ENCODE measurements at places on chromosomes 1 and 21. TPM values are rescaled to one million over a fixed set of nuclear protein-coding genes. Genes with fewer than 3 reads are reported as not detected.

AADACL3 gene
- not detected for total RNA-seq

BSND gene
- total RNA-seq: not detected

FHAD1 gene
- 0.16 TPM for total RNA-seq

IFNGR2 gene
- 9.8 TPM for total RNA-seq

CHML gene
- total RNA-seq: 24.7 TPM

RIPK4 gene
- total RNA-seq: 0.76 TPM

KRTAP21-1 gene
- total RNA-seq: not detected

G0S2 gene
- 5.7 TPM for total RNA-seq

TRAPPC10 gene
- 45.4 TPM for total RNA-seq

OR2T29 gene
- total RNA-seq: not detected

ITGB2 gene
- 340 TPM for total RNA-seq

DIO1 gene
- total RNA-seq: not detected

HJV gene
- not detected for total RNA-seq

LAMC2 gene
- total RNA-seq: not detected

NUDT4B gene
- not detected for total RNA-seq

NPPB gene
- total RNA-seq: not detected

GRCh38 chr1:227787513-227788270 is 27.8 kb upstream of the PRSS38 start:
- peak; percentile 95 for DNase-seq

GRCh38 chr1:184743062-184743756 is 11.4 kb downstream of the EDEM3 start:
- DNase-seq: no peak

DNA sequence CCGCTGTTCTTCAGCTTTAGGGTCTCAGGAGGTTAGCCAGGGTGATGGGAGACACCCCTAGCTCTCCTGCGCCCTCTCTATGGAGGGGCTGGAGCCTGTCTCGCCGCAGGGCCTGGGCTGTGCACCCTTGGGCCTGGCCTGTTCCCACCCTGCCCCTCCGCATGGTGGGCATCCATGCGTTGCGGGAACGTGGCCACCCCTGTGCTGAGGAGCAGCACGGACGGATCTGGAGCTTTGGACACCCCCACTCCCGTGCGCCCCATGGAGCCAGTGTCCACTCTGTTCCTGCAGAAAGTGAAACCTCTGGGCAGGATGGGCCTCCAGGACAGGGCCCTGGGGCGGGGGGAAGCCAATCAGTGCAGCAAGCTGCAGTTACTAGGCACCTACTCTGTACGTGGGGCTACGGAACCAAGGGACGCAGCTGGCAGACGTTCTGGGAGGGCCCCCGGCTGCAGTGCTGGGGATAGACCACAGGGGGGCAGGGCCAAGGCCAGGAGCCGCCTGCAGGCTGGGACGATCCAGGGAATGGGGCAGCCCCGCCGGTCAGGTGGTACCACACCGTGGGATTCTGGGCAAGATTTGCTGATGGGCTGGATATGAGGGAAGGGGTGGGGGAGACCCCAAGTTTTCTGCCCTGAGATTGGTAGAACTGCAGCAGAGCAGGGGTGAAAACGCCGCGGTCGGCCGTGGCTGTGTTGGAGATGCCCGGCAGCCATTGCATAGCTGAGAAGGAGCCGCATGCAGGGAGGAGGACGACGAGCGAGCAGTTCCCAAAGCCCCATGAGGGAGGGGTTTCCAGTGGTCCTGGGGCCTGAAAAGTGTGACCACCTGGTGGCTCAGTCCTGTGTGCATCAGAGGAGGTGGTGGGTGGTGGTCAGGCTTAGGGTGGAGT is 43.3 kb downstream of the TP73 start:
- DNase-seq: peak; percentile 48

DNA sequence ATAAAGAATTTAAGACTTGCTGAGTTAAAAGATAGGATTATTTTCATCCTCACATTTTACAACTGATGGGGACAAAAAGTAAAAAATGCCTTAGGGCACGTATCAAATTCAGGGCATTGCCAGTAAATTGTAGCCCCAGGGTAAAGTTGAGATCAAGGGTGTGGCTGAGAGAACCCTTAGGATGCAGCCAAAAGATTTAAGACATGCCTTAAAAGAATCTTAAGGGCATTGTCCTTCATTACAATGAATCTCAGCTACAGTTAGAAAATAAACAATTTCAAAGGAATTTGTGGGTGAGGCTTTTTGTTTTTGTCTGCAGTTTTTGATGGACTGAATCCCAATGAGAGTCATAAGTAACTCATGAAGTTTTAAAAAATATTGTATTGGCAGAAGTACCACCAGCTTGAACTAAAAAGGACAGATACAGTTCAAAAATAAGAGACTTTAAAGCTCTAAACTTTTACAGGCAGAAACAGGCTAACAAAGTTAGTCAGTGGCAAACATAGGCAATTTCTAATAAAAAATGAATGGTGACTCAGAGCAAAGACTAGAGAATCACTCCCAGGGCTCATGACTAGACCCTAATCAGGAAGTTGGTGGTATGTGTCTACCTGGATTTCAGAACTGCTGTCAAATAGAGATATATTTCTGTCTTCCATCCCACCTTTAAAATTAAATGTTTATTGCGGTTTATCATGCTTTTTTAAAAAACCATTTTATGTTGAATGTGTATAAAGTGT is 165.1 kb upstream of the SNX7 start:
- no peak for DNase-seq

- no peak for DNase-seq
Observed at GRCh38 chr1:7373876-7374562, 397.1 kb upstream of the VAMP3 start.

- DNase-seq: peak; percentile 45
Observed at GRCh38 chr1:26582053-26582835, 52.7 kb downstream of the RPS6KA1 start.

DNA sequence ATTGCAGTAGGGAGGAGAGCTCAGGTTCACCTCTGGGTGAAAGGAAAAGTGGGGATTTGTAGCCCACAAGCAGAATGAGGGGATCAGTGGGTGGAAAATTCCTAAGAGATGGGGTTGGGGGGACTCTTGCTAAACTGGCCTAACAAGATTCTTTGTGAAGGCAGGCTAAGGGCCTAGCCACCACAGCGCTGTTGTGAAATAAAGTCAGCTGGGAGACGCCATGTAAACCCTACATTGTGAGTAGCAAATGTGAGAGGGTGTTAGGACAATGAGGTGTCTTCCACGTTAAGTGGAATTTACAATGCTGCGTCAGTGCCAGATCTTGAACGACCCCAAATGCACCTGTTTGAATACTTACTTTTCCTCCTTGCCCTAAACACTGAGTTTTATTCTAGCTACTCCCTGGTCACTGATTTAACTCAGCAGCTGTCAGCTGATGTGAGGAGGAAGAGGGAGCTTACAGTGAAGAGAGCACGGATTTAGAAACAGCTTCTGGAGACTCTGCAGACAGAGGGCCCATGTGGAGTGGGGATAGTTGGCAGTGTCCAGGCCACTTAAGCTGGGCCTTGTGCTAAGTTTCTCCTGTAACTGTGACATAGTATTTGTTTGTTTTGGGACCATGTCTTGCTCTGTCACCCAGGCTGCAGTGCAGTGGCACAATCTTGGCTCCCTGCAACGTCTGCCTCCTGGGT is 17.3 kb downstream of the PDPN start:
- DNase-seq: no peak

GRCh38 chr1:33036051-33036525 is 595 bp downstream of the AK2 start:
- peak; percentile 27 for DNase-seq

DNA sequence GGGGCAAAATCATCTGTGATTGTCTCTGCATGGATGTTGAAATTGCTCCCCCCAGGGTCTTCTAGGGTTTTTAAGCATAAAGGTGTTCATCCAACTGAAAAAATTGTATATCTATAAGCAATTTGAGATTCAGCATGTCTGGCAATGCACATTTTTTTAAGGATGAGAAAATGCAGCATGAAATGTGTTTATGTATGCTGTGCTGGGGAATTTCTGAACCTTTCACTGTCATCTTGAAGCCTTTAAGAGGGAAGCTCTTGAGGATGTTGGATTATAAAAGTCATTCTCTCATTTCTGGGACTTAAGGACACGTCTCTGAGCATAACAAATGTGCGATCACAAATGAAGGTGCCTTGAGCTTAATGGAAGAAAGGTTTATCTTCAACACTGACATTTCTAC is 9.4 kb downstream of the OVAAL start:
- DNase-seq: no peak

- no peak for DNase-seq
Observed at GRCh38 chr1:43719063-43719462, 11.7 kb downstream of the ST3GAL3 start.

DNA sequence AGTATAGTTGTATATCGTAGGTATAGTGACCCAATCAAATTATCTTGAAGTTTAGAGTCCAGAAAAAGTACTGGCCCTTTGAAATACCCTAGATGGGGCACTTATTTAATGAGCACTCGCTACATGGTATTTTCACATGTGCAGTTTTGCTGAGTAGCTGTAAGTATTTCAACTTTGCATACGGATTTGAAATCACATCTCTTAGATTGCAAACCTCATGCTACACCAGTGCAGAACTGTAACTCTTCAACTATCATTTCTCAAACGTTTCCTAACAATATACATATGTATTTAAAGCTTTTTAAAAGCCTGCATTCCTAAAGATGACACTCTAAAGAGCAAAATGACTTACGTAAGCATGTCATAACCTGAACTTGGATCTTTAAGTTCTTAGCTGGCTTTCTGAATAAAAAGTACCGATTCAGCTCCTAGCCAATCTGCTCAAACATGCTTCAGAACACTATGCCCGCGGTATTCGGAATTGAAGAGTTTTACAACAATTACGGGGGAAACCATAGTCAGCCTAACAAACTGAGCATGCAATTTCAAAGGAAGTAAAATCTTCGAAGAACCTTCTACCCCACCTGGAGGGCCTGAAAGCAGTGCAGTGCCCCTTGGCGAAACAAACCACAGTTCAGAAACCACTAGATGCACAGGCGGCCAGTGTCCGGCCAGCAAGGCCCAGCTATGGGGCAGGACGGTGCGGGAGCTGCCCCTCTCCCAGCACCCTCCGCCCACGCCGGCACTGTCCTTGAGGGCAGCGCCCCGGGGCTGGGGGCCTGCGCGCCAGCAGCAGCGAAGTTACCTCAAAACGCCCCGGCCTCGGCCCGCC is 863 bp downstream of the FH start:
- peak; percentile 41 for DNase-seq

DNA sequence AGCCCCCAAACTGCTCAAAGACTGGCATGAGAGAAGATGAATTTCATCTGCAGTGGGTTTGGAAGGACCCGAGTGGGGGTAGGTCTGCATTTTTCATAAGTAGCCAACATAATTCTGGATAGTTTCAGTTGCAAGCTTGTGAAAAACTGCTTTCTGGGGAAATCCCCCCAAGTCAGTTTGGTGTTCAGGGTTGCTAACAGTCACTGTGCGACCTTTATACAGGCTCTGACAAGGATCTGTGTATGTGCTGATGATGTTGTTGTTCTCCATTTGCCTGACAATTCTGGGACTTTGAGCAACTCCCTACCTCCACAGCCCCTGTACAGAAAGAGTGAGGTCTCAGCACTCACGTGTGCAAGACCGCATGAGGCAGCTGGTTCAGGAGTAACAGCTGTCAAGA is 87.9 kb downstream of the SUSD4 start:
- DNase-seq: peak; percentile 17

GRCh38 chr1:24222008-24222605 is 35.0 kb upstream of the IFNLR1 start:
- DNase-seq: no peak

DNA sequence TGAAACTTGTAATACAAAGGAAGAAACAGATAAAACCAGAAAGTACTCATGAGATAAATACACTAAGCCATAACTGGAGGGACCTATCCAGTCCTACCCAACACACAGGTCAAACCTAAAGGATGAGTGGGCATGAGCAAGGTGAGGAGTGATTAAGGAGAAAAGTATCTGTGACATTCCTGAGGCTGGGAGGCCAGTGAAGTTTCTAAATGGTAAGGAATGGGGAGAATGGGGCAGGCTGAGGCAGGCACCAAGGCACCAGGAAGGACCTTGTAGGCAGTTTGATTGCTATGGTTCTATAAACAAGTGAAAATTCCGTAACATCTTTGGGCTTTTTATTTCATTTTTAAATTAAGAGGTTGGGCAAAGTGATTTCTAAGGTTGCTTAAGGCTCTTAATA is 10.4 kb downstream of the DDX59 start:
- no peak for DNase-seq

- DNase-seq: no peak
Observed at GRCh38 chr1:212853658-212854057, 4.4 kb upstream of the FLVCR1 start.

GRCh38 chr21:40140675-40141074 is 273.4 kb downstream of the PCP4 start:
- no peak for DNase-seq

DNA sequence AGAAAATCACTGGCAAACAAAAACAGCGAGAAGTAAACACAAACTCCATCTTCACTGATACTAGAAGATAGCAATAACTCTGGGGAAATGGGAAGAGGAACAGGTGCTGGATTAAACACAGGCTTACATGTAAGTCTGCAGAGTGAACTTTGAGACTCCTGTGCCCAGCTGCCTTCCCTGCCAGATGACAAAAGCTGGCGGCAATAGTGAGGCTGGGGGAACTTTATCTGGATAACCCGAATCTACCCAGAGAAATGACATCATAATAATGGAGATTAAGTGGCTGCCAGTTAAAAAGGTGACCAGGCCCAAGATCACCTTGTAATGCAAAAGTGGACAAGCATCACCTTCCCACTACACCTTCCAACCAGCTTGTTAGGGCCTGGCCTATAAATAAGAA is 184.5 kb downstream of the CHRM3 start:
- DNase-seq: no peak

GRCh38 chr1:114063544-114063943 is 84.3 kb downstream of the OLFML3 start:
- DNase-seq: no peak

- DNase-seq: peak; percentile 45
Observed at GRCh38 chr1:151815716-151816327, 10.6 kb upstream of the LINGO4 start.

DNA sequence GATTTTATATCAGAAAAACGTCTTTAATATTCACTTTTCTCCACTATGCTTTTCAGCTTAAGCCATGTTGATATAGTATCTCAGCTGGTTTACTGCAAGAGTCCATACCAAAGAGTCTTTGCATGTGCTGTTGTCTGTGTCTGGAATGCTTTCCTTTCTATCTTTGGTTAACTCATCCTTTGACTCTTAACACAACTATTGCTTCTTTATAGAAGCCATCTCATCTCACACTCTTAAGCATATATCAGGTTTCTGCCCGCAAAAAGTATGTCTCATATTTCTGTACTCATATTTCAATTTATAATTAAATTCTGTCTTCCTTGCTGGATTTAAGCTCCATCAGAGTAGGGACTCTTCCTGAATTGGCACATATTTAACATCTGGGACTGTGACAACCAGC is 220.9 kb upstream of the KCNK2 start:
- DNase-seq: no peak

DNA sequence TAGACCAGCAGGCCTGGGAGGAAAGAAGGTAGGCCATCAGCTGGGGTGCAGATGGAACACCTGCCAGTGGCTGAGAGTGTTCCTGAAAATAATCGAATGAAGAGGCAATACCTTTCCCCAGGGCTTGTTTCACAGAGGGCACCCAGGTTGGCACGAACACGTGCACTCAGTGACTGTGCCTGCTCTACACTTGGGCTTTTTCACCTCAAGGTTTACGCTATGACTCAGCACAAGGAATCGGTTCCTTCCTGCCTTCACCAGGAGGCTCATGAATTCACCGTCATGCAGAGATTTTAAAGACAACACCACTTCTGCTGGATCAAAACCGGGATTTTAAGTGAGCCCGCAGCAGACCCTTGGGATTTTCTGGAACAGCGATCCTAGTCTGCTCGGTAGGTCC is 118.5 kb upstream of the ADAR start:
- peak; percentile 35 for DNase-seq

Data from activated CD8-positive, alpha-beta T cell treated with anti-CD3 and anti-CD28 coated beads for 36 hours (primary cell).